ENCODE measurements at places on chromosomes 3 and 15. TPM values are rescaled to one million over a fixed set of nuclear protein-coding genes. Genes with fewer than 3 reads are reported as not detected.

DNA sequence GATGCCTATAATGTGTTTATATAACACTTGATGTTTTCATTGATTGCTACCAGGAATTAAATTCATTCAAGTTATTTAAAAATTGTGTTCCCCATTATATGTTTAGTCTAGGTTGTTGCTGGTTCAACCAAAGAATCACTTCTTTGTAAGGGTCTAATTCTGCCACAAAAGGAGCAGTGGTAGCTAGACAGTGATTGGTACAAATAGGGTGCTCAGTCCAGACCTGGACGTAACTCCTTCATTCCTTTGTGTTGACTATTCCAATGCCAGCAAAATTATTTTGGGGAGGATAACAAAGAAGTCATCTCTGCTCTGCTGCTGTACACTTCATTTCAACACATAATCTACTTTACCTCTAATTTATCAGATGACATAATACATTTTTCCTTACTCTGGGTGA lies 1.2 kb downstream of the CHMP2B start:
- H3K4me1 ChIP-seq, result peaks cover 39% of the 10 kb centered on the region
- peaks cover 9% of the 10 kb centered on the region for H3K27me3 ChIP-seq
- H3K27ac ChIP-seq, result no peak overlapping the region
- DNase-seq, result no peak
- H3K4me3 ChIP-seq, result peak overlapping the region; percentile 97

DNA sequence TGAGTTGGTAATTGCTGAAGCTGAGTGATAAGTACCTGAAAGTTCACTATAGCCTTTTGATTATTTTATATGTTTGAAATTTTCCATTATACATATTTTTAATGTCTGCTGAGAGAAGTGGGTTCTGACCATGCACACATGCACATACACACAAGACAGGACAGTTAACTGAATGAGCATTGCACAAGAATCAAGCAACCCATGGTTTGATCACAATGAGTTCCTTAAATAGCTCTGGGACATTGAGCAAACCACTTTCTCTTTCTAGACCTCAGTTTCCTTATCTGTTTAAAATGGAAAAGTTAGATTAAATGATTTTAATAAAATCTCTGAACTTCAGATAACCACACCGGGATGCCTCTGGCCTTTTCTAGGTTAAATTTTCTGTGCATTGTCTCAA lies 26.7 kb downstream of the SNTN start:
- H3K27ac ChIP-seq, result no peak overlapping the region
- no peak overlapping the region for H3K4me3 ChIP-seq
- H3K27me3 ChIP-seq, result peaks cover 7% of the 10 kb centered on the region
- H3K36me3 ChIP-seq, result no peaks in the 10 kb centered on the region
- DNase-seq, result no peak
- H3K4me1 ChIP-seq, result no peaks in the 10 kb centered on the region

GRCh38 chr3:142450881-142451280 lies 3.0 kb upstream of the XRN1 start:
- H3K4me1 ChIP-seq, result peaks cover 21% of the 10 kb centered on the region
- H3K4me3 ChIP-seq, result no peak overlapping the region
- peaks cover 16% of the 10 kb centered on the region for H3K36me3 ChIP-seq

GRCh38 chr3:131747466-131747865 lies 244.7 kb upstream of the MRPL3 start:
- H3K4me1 ChIP-seq, result no peaks in the 10 kb centered on the region
- no peaks in the 10 kb centered on the region for H3K27me3 ChIP-seq
- H3K36me3 ChIP-seq, result no peaks in the 10 kb centered on the region
- no peak overlapping the region for H3K4me3 ChIP-seq

- H3K27ac ChIP-seq, result no peak overlapping the region
- H3K4me3 ChIP-seq, result no peak overlapping the region
- no peaks in the 10 kb centered on the region for H3K36me3 ChIP-seq
Measured at GRCh38 chr3:143222981-143223380, 103.4 kb downstream of the CHST2 start.

- peak overlapping the region; percentile 34 for H3K27ac ChIP-seq
- H3K4me3 ChIP-seq, result no peak overlapping the region
Measured at GRCh38 chr15:64426845-64427465, 33.4 kb upstream of the ZNF609 start.

DNA sequence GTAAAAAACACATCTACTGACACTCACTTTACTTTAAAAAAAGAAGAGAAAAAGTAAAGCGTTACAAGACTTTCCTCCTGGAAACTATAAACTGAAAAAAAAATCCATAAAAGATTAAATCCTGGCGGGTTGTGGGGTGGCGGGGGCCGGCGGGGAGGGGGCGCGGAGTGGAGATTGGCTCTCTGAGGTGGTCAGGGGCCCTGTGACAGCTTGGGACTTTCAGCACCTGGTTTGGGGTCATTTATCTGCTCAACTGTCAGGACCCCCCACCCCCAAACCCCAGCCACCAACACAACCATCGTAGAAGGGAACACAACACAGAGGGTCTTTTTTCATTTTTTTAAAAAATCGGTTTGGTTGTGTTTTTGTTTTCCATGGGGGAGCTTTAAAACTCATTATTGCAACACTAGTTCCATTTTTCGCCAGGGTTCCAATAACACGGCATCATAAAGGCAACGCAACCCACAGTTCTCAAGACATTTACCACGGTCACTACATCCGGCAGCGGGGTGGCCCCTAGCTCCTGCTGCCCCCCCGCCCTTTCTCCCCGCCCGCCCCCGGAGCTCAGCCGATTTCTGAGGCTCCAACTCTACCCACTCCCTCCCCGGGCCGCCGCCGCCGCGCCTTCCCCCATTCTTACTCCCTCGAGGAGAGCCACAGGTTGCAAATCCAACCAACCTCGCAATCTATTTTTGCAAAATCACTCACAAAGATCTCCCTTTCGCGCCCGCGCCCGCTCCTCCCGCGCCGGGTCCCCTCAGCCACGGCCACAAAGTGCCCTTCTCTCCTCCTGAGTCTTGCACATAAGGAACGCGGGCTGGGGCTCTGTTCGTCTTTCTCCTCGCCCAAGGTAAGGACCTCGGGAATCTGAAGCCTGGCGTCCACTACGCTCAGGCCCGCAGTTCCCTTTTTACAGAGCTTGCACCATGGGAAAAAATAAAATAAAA lies 1.8 kb downstream of the BCL6 start:
- H3K27ac ChIP-seq, result peak overlapping the region; percentile 100
- peak overlapping the region; percentile 94 for H3K4me3 ChIP-seq
- DNase-seq, result no peak
- no peaks in the 10 kb centered on the region for H3K27me3 ChIP-seq

DNA sequence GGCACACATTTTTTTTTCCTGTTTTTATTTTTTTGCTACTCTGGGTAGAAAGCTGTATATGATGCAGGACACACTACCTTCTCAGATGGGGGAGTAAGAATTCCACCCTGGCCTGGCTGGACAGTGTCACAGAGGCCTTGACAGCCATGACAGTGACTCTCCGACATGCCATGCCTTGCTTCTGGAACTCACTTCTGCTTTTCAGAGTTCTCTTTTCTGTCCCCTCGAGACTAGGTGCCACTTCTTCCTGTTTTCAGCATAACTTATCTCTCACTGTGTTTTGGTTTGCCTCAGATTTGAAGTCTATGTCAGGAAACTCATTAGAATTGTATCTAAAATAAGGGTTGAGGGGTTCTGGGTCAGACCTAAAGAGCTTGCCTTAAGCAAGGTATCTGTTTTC lies 69.1 kb upstream of the SEC13 start:
- no peaks in the 10 kb centered on the region for H3K4me1 ChIP-seq
- no peaks in the 10 kb centered on the region for H3K36me3 ChIP-seq
- H3K4me3 ChIP-seq, result no peak overlapping the region
- peaks cover 37% of the 10 kb centered on the region for H3K27me3 ChIP-seq
- DNase-seq, result no peak

DNA sequence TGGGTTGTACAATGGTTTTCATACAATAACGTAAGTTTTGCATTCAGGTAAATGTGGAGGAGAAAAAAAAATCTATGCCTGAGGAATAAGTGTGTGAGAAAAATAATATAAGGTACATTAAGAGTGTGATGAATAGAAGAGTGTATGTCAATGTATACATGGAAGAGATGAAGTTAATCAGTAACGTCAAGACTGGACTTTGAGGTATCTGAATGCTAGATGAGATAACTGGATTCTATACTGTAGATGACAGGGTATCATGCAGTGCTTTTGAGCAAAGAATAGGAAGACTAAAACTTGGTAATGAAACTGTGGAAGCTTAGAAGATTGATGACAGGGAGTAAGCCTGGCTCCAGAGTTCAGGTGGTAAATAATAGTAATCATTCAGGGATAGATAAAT lies 666.7 kb upstream of the SGO1 start:
- no peaks in the 10 kb centered on the region for H3K27me3 ChIP-seq
- DNase-seq, result no peak

DNA sequence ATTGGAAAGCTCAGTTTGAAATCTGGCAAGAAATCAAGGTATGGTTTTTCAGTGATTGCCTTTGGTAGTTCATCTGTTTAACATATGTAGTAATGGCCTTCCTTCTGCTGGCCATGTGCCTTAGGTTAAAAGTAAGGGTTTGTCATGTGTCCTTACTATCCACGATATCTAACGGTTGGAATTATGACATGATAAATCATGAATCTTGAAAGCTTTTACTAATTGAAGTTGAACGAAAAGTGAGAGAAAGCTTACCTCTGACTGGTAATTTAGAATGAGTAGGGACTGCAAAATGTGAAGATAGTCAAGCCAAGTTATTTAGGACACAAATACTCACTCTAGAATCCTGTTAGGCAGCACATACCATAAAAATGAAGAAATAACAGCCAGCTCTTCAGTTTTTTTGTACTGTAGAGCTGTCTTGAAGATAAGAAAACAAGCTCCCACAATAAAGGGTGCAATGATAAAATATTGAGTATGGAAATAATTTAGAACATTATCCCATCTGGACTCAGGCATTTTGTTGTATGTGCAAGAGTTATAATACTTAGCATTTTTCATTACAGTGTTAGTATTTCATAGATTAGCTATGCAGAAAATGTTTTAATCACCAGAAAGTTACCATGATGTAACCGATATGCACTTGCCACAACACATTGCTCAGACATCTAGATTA lies 303.4 kb downstream of the ZNF385D start:
- peaks cover 24% of the 10 kb centered on the region for H3K4me1 ChIP-seq
- H3K27ac ChIP-seq, result peak overlapping the region; percentile 11

DNA sequence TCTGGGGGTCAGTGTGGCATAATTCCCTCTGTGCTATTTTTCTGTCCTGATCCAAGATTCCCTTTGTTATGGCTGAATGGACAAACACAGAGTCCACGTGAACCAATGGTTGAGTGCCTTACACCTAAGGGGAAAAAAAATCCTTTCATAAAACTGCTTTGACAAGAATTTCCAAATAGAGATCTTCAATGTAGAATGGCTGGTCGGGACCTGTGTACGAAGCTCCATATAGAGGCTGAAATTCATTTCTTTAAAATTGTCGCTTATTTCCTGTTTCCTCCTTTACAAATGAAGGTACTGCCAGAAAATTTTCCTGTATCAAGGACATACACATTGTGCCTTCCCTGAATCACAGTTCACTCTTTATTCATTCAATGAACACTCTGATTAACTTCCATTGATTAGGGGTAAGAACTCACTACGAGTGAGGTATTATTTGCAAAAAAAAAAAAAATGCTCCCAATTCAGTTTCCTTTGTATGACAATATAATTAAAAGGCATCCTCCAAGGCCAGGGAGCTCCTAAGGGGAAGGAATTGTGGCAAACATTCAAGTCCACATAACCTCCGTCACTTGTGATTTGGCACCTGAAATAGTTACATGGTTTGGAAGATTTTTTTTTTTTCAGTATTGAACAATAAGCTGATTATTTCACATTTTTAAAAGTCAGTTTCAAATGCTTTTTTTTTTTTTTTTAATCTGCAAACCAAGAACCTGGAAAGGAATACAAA lies 293.8 kb downstream of the MEX3B start:
- peaks cover 38% of the 10 kb centered on the region for H3K4me1 ChIP-seq
- DNase-seq, result no peak
- peak overlapping the region; percentile 81 for H3K27ac ChIP-seq
- no peaks in the 10 kb centered on the region for H3K27me3 ChIP-seq
- no peak overlapping the region for H3K4me3 ChIP-seq

DNA sequence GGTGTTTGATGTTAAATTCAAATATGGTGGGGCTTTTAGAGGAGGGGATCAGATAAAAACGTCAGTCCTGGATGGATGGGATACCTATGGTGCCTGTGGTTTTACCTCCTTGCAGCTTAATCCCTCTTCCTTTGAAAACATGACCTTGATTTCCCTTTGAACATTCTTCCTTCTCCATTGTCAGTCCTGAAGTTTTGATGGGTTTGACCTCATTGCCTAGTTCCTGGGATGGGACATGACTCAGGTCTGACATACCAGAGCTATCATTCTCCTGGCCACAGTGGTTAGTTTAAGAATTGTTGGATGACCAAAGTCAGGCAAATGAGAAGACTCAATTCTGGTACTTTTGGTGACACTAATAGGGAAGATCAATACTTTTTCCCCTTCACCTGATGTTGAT lies 87.2 kb downstream of the PRICKLE2 start:
- peaks cover 2% of the 10 kb centered on the region for H3K4me1 ChIP-seq
- H3K36me3 ChIP-seq, result peaks cover 17% of the 10 kb centered on the region
- no peaks in the 10 kb centered on the region for H3K27me3 ChIP-seq
- H3K27ac ChIP-seq, result no peak overlapping the region
- DNase-seq, result no peak

GRCh38 chr15:54208786-54209185 lies 230.5 kb downstream of the UNC13C start:
- DNase-seq, result no peak
- H3K36me3 ChIP-seq, result no peaks in the 10 kb centered on the region
- no peak overlapping the region for H3K27ac ChIP-seq
- H3K4me1 ChIP-seq, result no peaks in the 10 kb centered on the region
- H3K4me3 ChIP-seq, result no peak overlapping the region

DNA sequence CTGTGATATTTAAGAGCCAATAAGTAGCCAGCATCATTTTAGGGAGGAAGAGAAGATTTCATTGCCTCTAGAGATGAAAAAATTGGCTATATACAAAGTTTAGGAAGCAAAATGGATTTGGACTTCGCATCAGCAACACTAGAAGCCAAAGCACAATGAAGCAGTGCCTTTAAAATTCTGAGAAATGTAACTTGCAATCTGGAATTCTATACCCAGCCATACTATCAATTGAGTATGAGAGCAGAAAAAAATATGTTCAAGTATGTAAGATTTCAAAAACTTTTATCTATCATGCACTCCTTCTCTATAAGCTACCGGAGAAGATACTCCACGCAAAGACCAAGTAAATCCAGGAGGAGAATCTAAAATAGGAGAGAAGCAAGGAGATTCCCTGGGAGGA lies 47.4 kb upstream of the ATP13A3 start:
- peaks cover 5% of the 10 kb centered on the region for H3K36me3 ChIP-seq
- no peak for DNase-seq
- H3K27ac ChIP-seq, result no peak overlapping the region
- H3K4me1 ChIP-seq, result peaks cover 14% of the 10 kb centered on the region

- H3K36me3 ChIP-seq, result no peaks in the 10 kb centered on the region
- H3K4me3 ChIP-seq, result no peak overlapping the region
- no peak overlapping the region for H3K27ac ChIP-seq
- peaks cover 5% of the 10 kb centered on the region for H3K27me3 ChIP-seq
Measured at GRCh38 chr15:65033659-65034269, 4.3 kb upstream of the MTFMT start.

Gene NMNAT3
- 2.2 TPM for total RNA-seq

Gene TGM4
- total RNA-seq, result not detected

Gene IL5RA
- total RNA-seq, result not detected

Gene FAM107A
- total RNA-seq, result not detected

Gene RBPMS2
- 4.8 TPM for total RNA-seq
